KBM-7 (cell line): ENCODE measurements at places on chromosomes 12 and 14.
A peak's percentile ranks its signal among the peaks of the same experiment; 100 is the strongest.

DNA sequence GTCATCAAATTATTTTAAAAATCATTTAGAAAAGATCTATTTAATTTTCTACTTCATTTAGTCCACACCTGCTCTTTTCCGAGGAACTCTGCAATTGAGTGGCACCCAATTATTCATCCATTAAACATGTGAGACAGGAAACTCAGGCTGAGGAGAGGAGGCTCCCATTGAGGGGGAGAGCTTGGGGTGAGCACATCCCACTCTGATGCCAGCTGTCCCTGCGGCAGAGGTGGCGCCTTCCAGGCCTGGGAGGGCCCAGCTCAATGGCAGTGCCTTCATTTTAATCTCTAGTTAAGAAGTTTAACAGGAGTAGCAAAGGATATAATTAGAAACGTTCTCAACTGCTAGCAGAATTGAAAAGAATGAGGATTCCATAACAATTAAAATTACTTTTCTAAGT, 92.0 kb downstream of the ITPR2 start:
- DNase-seq = no peak

DNA sequence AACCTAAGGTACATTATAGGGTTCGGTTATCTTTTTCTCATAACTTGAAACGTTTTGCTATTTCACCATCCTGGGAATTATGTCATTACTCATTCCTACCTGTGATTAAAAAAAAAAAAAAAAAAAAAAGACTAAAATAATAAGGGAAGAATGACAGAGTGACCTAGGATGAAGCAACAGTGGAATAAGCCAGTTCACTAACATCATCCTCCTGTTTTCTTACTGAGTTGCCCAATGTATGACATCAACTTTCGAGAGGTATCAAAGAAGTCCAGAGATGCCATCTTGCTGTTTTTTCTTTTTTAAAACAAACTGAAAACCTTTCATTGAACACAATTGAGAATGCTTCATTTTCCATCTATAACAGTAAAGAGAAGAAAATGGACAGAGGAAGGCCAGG, 42.8 kb downstream of the AMN start:
- no peak for DNase-seq

DNA sequence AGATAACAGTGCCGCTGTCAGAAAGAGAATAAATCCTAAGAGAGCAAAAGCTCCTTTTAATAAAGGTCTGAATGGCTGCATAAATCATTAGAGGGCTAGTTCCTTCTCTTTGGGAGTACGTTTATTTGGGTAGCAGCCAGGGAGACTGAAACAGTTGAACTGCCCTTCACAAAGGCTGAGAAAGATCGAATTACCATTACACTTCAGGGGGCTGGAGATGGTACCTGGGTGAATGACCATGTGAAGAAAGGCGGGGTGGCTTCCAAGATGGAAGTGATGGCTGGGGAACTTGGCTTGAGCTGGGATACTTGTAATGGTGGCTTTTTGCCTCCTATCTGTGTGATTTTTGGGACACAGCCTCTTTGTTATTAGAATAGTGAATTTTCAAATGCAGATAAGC, 1.7 kb upstream of the FGD4 start:
- DNase-seq = no peak

- peak; percentile 34 for DNase-seq
Measured at GRCh38 chr12:53053218-53054111, 3.6 kb downstream of the TNS2 start.

DNA sequence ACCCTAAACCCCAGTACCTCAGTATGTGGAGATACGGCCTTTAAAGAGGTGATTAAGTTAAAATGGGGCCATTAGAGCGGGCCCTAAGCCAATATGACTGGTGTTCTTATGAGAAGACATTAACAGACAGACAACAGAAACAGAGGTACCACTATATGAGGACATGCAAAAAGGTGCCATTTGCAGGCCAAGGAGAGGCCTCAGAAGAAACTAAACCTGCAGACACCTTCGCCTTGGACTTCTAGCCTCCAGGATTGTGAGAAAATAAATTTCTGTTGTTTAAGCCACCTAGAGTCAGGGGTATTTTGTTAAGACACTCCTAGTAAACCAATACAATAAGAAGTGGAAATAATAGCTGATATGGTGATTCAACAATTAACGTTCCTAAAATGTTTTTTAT, 32.6 kb downstream of the PTPRB start:
- no peak for DNase-seq

GRCh38 chr14:94992046-94992445, 165.3 kb downstream of the DICER1 start:
- DNase-seq = no peak

DNA sequence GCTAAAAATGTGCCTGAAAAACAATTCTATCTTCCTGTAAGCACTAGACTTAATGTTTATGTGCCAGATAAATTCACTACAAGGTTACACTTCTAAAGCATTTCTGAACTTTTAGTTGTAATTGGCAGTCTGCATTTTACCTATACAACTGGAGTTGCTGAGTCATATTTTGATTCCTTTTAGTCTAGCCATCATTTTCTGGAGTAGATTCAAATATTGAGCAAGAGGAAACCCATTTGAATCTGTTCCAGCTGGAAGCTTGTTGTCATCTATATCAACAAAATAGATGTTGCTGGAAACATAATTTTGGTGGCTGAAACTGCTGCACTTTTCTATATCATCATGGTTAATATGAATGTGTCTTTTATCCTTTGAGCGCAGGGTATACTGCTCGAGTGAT, 122.2 kb upstream of the CCDC175 start:
- DNase-seq = no peak

DNA sequence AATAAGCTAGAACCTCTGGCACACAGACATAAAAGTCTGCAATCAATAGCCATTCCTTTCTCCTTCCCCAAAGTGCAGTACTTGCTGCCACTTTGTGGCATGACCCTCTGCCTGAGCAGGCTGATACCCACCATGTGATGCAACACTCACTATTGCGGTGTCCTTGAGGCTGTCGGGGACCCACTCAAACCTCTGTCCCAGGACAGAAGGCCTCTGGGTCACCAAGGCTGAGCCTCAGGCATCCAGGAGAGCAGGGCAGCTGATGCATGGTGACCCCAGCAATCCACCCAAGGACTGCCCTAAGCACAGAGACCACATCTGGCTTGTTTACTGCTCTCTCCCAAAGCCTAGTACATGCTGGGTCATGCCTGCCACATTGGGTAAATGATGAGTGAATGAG, 114.2 kb downstream of the DPF3 start:
- no peak for DNase-seq

DNA sequence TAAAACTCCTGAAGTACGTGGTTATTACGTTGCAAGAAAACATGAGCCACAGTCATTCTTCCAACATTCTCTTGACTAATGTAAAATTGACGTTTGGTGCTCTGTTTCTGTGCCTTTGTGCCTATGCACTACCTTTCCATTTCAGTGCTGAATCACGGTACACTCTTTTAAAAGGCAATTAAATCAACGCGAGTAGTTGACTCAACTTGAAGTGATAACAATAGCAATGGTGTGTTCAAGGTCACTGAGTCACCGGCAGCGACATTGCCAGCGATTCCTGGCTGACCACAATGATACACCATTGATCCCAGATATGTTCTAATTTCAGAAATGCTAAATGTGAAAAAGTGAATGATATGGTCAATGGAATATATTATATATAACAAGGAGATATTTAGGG, 17.8 kb downstream of the AK7 start:
- DNase-seq = no peak

DNA sequence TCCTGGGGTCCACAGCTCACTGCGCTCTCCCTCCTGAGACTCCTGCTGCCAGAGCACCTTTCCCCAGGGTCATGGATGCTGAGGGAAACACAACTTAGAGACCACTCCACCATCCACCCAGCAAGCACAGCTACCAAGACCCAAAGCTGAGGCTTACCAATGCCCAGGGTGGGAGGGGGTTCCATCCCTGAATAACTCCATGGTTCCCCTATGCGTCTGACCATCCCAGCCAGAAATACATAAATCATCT, 36.3 kb downstream of the DAD1 start:
- no peak for DNase-seq

GRCh38 chr12:59082952-59083351, 162.6 kb upstream of the LRIG3 start:
- no peak for DNase-seq

GRCh38 chr14:38646391-38646790, 390.5 kb upstream of the CLEC14A start:
- DNase-seq = no peak

- no peak for DNase-seq
Measured at GRCh38 chr12:6471989-6472360, 1.5 kb upstream of the VAMP1 start.

DNA sequence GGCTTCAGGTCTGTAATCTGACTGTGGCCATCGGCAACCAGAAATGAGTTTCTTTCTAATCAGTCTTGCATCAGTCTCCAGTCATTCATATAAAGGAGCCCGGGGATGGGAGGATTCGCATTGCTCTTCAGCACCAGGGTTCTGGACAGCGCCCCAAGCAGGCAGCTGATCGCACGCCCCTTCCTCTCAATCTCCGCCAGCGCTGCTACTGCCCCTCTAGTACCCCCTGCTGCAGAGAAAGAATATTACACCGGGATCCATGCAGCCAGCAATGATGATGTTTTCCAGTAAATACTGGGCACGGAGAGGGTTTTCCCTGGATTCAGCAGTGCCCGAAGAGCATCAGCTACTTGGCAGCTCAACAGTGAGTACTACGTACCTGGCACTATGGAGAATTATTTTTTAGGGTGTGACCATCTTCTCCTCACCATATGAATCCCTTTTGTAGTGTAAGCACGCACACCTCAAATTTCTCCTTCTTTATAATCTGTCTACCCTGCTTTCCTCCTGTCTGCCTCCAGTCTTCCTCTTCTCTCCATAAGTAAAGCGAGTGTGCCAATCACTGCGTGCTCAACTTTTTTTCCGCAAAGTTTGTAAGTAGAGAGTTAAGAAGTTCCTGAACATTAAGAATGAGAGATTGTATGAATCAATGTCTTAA, at the start of gene TPH2:
TPH2 (plus strand) TSS at position 118 of the 658 bp plus-strand sequence; CDS start at position 260, 142 bp downstream.
- DNase-seq = peak; percentile 92

GRCh38 chr12:98653866-98654493, 8.9 kb downstream of the APAF1 start:
- peak; percentile 71 for DNase-seq

- no peak for DNase-seq
Measured at GRCh38 chr12:73352826-73353225, 1080.7 kb downstream of the TRHDE start.
